ENCODE measurements at places on chromosomes 11 and 22.

- no peak for DNase-seq
Measured at GRCh38 chr11:20353829-20354434, 9.6 kb upstream of the HTATIP2 start.

- DNase-seq, result no peak
Measured at GRCh38 chr22:20805972-20806471, 32.1 kb downstream of the SERPIND1 start.

DNA sequence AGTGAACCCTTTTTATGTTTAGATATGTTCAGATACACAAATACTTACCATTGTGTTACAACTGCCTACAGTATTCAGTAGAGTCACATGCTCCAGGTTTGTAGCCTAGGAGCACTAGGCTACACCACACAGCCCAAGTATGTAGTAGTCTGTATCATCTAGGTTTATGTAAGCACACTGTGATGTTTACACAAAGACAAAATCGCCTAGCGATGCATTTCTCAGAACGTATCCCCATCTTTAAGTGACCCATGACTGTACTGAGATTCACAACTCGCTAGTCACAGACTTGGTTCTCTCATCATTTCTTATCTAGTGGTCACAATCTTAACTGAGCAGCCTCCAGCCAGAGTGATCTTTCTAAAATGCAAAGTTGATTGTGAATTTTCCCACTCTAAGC is 119.2 kb downstream of the RASSF10 start:
- DNase-seq, result no peak

- no peak for DNase-seq
Measured at GRCh38 chr11:31424652-31425051, 55.0 kb downstream of the DNAJC24 start.

- no peak for DNase-seq
Measured at GRCh38 chr22:44668190-44668885, 33.7 kb upstream of the PRR5 start.

All from right lung (tissue), 10 donors.